ENCODE measurements at places on chromosomes 16 and 17.
A peak's percentile ranks its signal among the peaks of the same experiment; 100 is the strongest.

- no peak for DNase-seq
Measured at GRCh38 chr16:946048-946395, 24.8 kb downstream of the LMF1 start.

- no peak for DNase-seq
Measured at GRCh38 chr17:1629504-1630310, 1.1 kb upstream of the SLC43A2 start.

GRCh38 chr17:1541367-1541904, 21.2 kb downstream of the PITPNA start:
- no peak for DNase-seq

DNA sequence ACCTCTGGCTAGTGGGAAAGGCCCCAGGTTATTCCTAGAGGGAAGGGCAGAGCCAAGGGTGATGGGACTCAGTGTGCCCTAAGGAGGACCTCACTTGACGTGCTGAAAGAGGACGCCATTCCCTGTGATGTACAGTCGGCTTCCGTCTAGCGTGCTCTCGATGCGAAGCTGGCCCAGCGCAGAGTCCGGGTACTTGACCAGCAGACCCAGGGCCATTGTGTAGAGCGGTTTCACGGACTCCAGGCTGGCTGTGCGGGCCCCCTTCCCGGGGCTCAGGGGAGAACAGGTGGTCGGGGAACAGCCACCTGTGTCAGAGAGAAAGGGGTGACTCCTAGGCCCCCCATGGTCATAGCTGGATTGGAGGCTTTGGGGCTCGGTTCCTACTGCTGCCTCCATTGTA, 19.9 kb downstream of the PLEKHG4 start:
- DNase-seq = no peak

DNA sequence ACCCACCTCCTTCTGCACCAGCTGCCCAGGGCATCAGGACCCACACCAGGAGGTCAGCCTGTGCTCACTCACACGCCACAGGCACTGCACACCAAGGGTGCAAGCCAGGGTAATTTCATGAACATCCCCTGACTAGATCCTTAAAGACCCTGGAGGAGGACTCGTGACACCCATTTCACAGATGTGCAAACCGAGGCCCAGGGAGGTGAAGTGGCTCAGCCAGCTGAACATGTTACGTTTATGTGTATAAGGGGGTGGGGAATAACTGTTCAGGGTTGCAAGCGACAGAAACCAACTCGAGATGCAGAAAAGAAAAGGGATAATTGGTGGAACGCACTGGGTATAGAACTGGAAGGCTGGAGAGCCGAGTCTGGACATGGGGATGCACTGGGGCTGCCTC, 138.1 kb upstream of the FOXF1 start:
- DNase-seq = no peak

GRCh38 chr17:45906927-45907622, 12.7 kb downstream of the MAPT start:
- DNase-seq = no peak

DNA sequence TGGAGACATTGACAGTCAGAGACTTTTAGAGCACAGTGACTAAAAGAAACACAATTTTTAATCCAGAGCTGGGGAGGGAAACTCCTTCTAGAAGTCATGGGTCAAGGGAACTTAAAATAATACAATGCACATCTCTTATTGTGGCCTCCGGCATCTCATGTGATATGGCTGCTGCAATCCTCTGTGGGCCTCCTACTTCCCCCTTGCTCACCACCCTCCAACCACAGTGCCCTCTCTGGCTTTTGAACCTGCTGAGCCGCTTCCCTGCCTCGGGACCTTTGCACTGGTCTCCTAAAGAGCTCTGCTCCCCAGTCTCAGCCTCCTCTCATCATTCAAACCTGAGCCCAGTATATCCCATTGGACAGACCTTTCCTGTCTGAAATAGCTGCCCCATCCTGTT, 47.6 kb downstream of the HS3ST2 start:
- DNase-seq = no peak

GRCh38 chr16:54360681-54361080, 74.1 kb upstream of the IRX3 start:
- no peak for DNase-seq

GRCh38 chr17:54324813-54325212, 502.1 kb downstream of the KIF2B start:
- DNase-seq = no peak

DNA sequence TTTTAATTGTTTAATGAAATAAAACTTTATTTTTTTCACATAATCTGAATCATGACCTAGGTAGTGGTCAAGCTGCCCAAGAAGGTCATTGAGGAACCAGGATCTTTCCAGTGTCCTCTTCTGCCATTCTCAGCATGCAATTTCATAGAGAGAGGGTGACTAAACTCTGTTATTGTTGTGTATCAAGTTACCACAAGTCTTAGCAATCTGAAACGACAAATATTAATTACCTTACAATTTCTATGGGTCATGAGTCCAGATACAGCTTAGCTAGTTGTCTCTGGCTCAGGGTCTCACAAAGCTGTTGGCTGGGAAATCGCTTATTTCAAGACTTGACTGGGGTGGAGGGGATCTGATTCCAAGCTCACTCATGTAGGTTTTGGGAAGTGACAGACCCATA, 37.6 kb downstream of the FTO start:
- DNase-seq = no peak

GRCh38 chr17:78368348-78368747, 8.5 kb upstream of the SOCS3 start:
- no peak for DNase-seq

DNA sequence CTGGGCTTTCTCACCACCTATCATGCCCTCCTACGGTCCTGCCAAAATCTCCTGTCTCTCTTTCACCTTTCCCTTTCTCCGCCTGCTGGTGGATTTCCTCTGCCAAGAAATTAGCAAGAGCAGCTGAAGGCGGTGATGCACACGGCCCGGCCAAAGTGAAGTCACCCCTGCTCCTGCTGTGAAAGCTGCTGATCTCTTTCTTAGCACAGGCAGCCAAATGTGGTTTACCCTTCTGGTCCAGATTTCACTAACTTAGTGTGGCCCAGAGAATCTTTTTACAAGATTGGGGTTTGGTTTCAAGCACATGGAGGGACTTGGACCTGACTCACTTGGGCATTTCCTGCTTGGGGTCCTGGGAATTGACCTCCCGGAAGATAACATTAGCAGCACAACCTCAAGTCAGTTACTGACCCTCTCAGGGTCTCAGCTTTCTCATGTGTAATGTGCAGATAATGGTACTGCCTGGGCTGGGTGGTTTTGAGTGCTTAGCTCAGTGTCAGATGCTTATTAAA, 155.7 kb downstream of the SOCS1 start:
- DNase-seq = peak; percentile 98

GRCh38 chr17:47741109-47741792, 8.2 kb downstream of the TBX21 start:
- DNase-seq = no peak

- DNase-seq = no peak
Measured at GRCh38 chr16:74743668-74744299, 30.8 kb downstream of the FA2H start.

- no peak for DNase-seq
Measured at GRCh38 chr16:65118871-65119270, 3.0 kb downstream of the CDH11 start.

- DNase-seq = no peak
Measured at GRCh38 chr16:79184464-79185030, 416.0 kb downstream of the MAF start.

GRCh38 chr16:73074382-73074781, 26.5 kb upstream of the ZFHX3 start:
- DNase-seq = no peak

GRCh38 chr17:3049705-3050295, 13.6 kb downstream of the OR1D5 start:
- DNase-seq = no peak

- DNase-seq = no peak
Measured at GRCh38 chr16:17138801-17139200, 332.0 kb downstream of the XYLT1 start.

DNA sequence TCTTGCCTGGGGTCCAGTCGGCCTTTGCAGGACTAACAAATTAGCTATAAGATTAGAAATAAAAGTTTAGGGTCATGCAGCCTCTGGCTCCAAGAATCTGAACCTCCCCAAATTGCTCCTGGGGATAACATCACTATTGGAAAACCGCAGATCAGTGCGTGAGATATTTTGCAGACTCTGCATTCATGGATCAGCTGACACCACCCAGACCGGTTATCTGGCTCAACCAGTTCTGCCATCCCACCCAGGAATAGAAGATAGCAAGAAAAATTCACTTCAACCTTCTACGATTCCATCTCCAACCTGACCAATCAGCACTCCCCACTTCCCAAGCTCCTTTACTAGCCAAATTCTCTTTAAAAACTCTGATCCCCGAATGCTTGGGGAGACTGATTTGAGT, 4.3 kb upstream of the PGS1 start:
- DNase-seq = no peak

- no peak for DNase-seq
Measured at GRCh38 chr16:12254566-12254965, 278.0 kb downstream of the SNX29 start.

- no peak for DNase-seq
Measured at GRCh38 chr17:62675260-62675659, 47.8 kb downstream of the MRC2 start.

DNA sequence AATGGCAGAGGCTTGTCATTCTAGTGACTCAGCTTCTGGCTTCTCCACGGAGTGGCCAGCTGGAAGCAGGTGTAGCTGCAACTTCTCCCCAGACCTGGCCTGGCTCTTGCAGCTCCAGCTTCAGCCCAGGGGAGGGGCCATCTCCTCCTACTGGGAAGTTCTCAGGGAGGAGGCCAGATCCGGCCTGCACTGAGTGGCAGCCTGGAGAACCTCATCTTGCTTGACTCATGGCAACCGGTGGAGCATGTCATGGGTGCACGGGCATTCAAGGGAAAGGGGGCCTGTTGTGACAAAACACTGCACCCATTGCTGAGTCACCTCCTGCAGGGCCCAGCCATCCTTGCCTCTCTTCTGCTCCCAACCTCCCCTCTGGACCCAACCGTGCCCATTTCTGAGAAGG, 273.9 kb upstream of the MAF start:
- DNase-seq = no peak

GRCh38 chr17:36183001-36183971, 6.8 kb upstream of the TBC1D3B start:
- DNase-seq = peak; percentile 19

DNA sequence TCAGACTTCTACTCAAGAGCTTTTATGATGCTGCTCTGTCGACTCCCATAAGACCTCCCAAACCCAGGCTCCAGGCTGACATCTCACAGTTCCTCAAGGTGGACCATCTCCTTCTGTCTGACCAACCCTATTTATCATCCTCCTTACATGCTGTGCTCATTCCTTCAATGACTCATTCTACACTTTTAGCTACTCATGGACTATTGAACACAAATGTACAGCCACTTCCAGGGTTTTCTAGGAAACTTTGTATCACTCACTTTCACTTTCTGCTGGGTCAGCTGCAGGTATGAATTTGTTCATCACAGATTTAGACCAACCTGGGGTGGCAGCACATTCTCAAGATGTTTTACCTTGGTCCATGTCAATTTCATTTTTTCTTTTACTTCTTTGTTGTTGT, 162.4 kb upstream of the FAM20A start:
- no peak for DNase-seq

DNA sequence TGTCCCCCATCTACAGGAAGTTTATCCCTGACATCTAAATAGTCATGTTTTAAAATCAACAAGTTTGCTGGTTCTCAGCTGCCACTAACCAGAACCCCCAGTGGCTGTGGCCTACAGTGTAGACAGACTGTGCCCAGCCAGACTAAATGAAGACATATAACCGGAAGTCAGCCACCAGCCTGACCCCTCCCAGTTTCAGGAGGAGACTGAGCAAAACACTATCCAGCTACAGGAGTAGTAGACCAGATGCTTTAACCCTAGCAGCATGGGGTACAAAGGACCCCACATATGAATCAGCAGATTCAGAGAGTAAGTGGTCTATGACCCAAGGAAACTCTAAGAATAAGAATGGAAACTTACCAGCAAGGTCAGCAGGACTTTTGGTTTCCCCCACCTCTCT, 83.4 kb downstream of the HIC1 start:
- no peak for DNase-seq

DNA sequence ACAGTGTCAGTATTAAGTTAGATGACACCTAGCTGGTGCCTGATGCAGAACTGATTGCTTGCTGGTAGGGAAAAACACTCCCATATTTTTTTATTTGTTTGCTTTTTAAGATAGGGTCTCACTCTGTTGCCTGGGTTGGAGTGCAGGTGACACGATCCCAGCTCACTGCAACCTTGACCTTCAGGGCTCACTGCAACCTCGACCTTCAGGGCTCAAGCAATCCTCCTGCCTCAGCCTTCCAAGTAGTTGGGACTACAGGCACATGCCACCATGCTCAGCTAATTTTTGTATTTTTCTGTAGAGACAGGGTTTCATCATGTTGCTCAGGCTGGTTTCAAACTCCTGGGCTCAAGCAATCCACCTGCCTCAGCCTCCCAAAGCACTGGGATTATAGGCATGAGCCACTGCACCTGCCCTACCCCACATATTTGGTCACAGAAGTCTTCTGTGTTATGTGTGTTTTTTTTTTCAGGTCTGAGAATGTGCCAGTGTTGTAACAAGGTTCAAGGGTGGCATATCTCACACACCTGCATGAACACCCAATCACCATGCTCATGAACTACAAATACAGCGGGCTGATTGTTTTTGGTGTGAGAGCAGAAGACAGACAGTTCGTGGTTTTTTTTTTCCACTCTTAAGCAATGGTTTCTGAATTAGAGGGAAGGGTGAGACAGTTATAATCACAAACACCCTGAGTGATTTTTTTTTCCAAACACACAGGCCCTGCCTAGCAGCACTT, 22.8 kb downstream of the SPAG9 start:
- DNase-seq = no peak

DNA sequence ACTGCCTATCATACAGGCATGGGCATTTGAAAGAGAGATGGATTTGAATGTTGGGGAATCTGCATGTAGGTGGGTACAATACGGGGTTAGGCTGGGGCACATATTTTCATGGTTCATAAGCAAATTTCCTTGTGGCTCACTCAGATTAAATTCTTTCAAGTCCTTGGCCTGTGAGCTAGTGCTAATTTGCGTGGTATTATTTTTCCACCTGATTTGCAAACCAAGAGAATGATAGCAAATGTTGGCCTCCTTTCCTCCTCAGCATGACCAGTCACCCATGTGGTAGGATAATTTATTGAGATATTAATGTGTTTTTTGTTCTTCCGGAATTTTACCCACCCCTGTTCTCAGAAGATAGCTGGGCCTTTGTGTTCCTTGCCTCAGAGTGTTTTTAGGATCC, 22.9 kb downstream of the FAM20A start:
- no peak for DNase-seq

- no peak for DNase-seq
Measured at GRCh38 chr16:1475552-1476114, 805 bp upstream of the CLCN7 start.

- DNase-seq = no peak
Measured at GRCh38 chr17:37779554-37779953, 34.7 kb upstream of the HNF1B start.

GRCh38 chr17:59846394-59847165, 46.2 kb downstream of the TUBD1 start:
- no peak for DNase-seq

GRCh38 chr16:88784856-88785105, 239 bp downstream of the PIEZO1 start:
- no peak for DNase-seq
